ENCODE measurements at places on chromosomes 11 and 22. TPM values are rescaled to one million over a fixed set of nuclear protein-coding genes. Genes with fewer than 3 reads are reported as not detected.

The LRRC74B gene
- not detected for polyA plus RNA-seq

The OR5P2 gene
- not detected for polyA plus RNA-seq

The OR51A2 gene
- not detected for polyA plus RNA-seq

The SLC6A5 gene
- not detected for polyA plus RNA-seq

The ART5 gene
- polyA plus RNA-seq, result not detected

The SLC22A9 gene
- not detected for polyA plus RNA-seq

The NLRP6 gene
- polyA plus RNA-seq, result 1.4 TPM

The ACR gene
- polyA plus RNA-seq, result not detected

DNA sequence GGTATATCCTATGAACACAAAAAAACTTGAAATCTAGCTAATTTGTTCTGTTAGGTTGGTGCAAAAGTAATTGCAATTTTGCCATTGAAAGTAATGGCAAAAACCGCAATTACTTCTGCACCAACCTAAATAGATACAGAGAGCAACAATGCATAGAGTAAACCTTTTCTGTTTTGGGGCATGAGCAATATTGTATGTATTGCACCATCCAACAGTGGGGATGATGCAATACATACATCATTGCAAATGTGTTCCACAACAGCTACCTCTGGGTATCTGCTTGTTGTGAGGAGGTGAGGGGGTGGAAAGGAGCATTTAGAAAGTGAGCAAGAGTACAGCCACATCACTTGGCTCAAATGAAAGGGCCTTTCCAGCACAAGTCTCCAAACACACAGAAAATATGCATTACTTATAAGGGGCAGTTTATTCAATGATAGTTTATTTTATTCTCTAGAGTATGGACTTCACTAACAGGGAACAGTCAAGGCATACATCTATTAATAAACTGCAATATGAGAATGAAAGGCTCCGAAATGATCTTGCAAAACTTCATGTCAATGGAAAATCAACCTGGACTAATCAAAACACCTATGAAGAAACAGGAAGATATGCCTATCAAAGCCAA is 77.3 kb downstream of the DEUP1 start:
- H3K4me1 ChIP-seq, result no peaks in the 10 kb centered on the region
- no peak overlapping the region for H3K4me3 ChIP-seq
- H3K27ac ChIP-seq, result no peak overlapping the region
- H3K36me3 ChIP-seq, result no peaks in the 10 kb centered on the region
- no peaks in the 10 kb centered on the region for H3K27me3 ChIP-seq
- DNase-seq, result no peak

DNA sequence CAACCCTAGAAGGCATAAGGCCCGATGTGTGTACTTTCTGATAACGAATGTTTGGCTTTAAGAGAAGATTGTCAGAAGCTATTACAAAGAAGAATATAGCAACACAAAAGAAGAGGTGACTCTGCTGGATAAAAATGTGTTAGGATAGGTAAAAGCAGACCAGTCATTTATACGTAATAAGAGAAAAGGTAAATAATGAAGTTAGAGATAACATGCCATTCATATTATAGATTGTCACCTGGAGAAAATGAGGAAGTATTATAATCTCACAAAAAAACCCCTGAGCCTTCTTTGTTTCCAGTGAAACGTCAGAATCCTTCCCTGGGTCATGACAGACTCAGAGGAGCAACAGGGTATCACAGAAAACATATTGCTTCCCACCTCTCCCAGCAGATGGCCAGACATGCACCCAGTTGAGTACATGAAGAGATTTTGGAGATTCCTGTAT is 36.1 kb downstream of the PPFIA1 start:
- no peak overlapping the region for H3K27ac ChIP-seq
- H3K36me3 ChIP-seq, result peaks cover 11% of the 10 kb centered on the region
- no peaks in the 10 kb centered on the region for H3K27me3 ChIP-seq
- no peaks in the 10 kb centered on the region for H3K4me1 ChIP-seq
- no peak for DNase-seq

DNA sequence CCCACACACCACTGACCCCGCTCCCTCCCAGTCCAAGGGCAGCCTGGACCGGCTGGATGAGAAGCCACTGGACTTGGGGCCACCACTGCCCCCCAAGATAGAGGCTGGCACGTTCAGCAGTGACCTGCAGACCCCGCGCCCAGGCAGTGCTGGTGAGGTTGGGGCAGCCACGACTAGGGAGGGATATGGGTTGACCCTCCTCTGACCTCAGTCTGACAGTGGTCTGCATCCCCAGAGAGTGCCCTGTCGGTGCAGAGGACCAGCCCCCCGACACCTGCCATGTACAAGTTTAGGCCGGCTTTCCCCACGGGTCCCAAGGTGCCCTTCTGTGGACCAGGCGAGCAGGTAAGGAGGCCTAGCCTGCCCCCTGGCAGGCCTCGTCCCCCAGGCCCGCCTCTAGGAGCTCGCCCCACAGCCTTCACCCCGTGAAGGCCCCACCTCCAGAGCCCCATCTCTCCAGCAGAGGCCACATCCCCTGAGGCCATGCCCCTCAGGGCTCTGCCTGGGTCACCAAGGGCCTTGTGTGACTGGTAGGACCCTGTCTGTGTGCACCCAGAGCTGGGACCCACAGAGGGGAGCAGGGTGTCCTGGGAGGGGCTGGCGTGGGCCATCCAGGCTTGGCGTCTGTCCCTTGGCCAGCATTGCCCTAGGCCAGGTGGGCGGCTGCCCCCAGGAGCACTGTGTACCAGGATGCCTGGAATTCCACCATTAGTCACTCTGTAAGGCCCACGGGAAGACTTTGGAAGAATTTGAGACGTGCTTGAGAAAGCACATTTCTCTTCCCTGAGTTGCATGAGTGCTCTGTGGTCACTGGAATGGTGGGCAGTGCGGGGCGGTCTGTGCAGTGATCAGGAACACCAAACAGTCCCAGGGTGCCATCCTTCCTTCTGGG is 9.4 kb downstream of the CCDC188 start:
- no peak for DNase-seq
- no peaks in the 10 kb centered on the region for H3K36me3 ChIP-seq
- no peak overlapping the region for H3K27ac ChIP-seq
- H3K4me1 ChIP-seq, result peaks cover 10% of the 10 kb centered on the region
- H3K27me3 ChIP-seq, result no peaks in the 10 kb centered on the region
- no peak overlapping the region for H3K4me3 ChIP-seq

DNA sequence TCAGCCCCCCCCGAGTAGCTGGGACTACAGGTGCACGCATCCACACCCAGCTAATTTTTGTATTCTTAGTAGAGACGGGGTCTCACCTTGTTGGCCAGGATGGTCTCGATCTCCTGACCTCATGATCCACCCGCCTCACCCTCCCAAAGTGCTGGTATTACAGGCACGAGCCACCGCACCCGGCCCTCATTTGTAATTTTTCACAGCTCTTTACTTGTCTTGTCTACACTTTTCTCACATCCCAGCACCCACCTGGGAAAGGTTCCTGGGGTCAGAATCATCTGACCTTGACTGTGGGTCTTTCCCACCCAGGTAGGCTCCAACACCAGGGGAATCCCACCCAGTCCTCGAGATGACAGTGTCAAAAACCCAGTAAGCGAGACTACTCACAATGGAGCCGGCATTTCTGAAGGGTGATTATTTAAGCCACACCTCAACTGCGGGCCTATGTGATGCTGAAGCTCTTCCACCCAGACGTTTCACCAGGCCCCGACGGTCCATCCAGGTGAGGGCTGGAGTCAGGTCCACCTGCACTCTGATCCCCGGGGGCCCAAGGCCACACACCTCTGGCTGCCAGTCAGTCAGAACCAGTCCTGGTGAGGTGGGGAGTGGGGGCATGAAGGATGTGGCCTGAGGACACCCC is 23.4 kb downstream of the CELSR1 start:
- H3K36me3 ChIP-seq, result no peaks in the 10 kb centered on the region
- no peak for DNase-seq
- H3K27me3 ChIP-seq, result no peaks in the 10 kb centered on the region
- no peak overlapping the region for H3K27ac ChIP-seq
- H3K4me3 ChIP-seq, result no peak overlapping the region
- H3K4me1 ChIP-seq, result no peaks in the 10 kb centered on the region

- no peak overlapping the region for H3K27ac ChIP-seq
- DNase-seq, result no peak
- no peaks in the 10 kb centered on the region for H3K27me3 ChIP-seq
These were observed 15.8 kb downstream of the IGLL5 start for GRCh38 chr22:22903355-22903777.

DNA sequence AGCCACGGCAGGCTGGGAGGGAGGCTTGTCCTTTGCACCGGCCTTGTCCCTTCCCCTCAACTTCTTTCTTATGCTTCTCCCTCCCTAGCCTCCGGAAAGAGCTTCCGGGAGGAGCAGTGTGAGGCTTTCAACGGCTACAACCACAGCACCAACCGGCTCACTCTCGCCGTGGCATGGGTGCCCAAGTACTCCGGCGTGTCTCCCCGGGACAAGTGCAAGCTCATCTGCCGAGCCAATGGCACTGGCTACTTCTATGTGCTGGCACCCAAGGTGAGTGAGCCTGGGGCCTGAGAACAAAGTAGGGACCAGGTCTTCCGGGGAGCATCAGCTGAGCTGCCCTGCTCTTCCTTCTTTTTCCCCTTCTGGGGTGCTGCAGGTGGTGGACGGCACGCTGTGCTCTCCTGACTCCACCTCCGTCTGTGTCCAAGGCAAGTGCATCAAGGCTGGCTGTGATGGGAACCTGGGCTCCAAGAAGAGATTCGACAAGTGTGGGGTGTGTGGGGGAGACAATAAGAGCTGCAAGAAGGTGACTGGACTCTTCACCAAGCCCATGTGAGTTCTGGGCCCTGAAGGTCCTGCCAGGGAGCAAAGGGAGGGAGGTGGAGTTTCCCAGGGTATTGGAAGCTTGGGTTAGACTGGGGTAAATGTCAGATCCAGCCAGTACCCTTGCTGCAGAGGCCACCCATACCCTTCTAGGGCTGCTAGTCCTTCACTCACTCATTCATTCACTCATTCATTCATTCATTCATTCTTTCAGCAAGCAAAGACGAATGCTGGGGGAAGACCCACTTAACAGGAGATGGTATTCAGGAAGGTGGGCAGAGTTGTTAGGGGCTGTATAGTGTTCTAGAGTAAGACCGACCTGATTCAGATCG is 22.6 kb downstream of the ADAMTS15 start:
- H3K27ac ChIP-seq, result no peak overlapping the region
- no peak for DNase-seq
- no peak overlapping the region for H3K4me3 ChIP-seq

DNA sequence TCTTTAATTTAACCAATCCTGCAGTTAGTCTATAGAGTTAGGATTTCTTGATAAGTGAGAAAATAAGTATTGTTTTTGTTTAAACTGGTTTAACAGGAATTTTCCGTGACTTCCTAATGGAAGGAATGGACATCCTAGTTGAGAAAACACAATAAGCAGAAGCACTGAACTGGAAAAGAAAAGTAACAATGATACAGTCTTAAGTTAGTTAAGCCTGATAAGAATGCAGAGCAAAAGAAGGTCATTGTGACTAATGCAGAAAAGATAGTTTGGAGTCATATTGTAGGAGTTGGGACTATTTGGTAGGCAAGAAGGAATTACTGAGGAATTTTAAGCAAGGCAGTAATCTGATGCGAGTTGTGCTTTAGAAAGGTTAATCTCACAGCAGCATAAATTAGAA is 11.7 kb downstream of the RNF141 start:
- no peaks in the 10 kb centered on the region for H3K27me3 ChIP-seq
- no peaks in the 10 kb centered on the region for H3K4me1 ChIP-seq
- H3K36me3 ChIP-seq, result peaks cover 23% of the 10 kb centered on the region
- no peak overlapping the region for H3K4me3 ChIP-seq
- no peak for DNase-seq

GRCh38 chr11:9571071-9571762 is 2.3 kb upstream of the WEE1 start:
- no peak overlapping the region for H3K4me3 ChIP-seq
- H3K4me1 ChIP-seq, result peaks cover 40% of the 10 kb centered on the region
- H3K36me3 ChIP-seq, result no peaks in the 10 kb centered on the region
- no peak overlapping the region for H3K27ac ChIP-seq
- no peaks in the 10 kb centered on the region for H3K27me3 ChIP-seq

- H3K27me3 ChIP-seq, result no peaks in the 10 kb centered on the region
- no peak for DNase-seq
- no peak overlapping the region for H3K27ac ChIP-seq
These were observed 231.3 kb downstream of the DSCAML1 start for GRCh38 chr11:117565709-117566108.

DNA sequence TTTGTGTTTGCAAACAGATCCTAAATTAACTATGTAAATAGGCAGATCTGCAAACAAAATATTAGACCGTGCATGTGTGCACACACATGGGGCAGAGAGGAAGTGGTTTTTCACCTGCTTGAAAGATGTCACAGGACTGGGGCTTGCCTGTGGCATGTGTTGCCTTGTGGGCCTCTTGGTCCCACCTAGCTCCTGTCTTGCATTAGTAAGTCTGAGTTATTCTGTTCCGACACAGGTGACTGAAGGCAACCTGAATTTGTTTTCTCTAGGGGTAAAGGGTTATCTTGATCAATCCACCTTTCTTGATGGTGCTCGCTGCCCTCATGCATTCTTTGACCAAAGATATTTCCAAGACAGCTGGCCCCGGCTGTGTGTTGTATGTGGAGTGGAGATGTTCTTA is 667.5 kb downstream of the NTM start:
- no peak overlapping the region for H3K4me3 ChIP-seq
- H3K27me3 ChIP-seq, result no peaks in the 10 kb centered on the region
- H3K27ac ChIP-seq, result no peak overlapping the region
- H3K4me1 ChIP-seq, result no peaks in the 10 kb centered on the region
- DNase-seq, result no peak
- H3K36me3 ChIP-seq, result no peaks in the 10 kb centered on the region

GRCh38 chr11:103648670-103649400 is 387.6 kb upstream of the DDI1 start:
- H3K4me1 ChIP-seq, result no peaks in the 10 kb centered on the region
- no peak overlapping the region for H3K27ac ChIP-seq
- H3K27me3 ChIP-seq, result no peaks in the 10 kb centered on the region
- H3K36me3 ChIP-seq, result no peaks in the 10 kb centered on the region
- H3K4me3 ChIP-seq, result no peak overlapping the region

- H3K27ac ChIP-seq, result no peak overlapping the region
- H3K4me3 ChIP-seq, result no peak overlapping the region
- no peak for DNase-seq
These were observed 85.4 kb downstream of the MTNR1B start for GRCh38 chr11:93054881-93055280.

DNA sequence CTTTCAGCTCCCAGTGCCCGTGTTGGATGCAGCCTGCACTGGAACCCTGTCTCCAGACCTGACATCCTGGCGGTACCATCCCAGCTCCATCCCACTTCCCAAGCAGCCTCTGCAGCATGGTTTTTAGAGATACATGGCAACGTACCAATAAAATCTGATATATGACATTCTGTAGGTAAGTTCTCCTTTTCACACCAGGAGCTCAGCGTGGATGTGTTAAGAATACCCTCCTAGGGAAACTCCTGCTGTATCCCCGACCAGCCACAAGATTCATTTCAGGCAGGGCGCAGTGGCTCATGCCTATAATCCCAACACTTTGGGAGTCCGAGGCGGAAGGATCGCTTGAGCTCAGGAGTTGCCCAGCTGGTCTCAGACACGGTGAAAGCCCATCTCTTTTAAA is 15.4 kb downstream of the APOL5 start:
- DNase-seq, result no peak
- no peaks in the 10 kb centered on the region for H3K4me1 ChIP-seq
- H3K36me3 ChIP-seq, result no peaks in the 10 kb centered on the region
- no peak overlapping the region for H3K4me3 ChIP-seq
- H3K27ac ChIP-seq, result no peak overlapping the region

Data from CD4-positive, alpha-beta memory T cell (primary cell).